ENCODE measurements at places on chromosomes 3 and 15. TPM values are rescaled to one million over a fixed set of nuclear protein-coding genes. Genes with fewer than 3 reads are reported as not detected.

Gene SCN11A
- not detected for total RNA-seq

Gene CSPG5
- total RNA-seq, result 0.08 TPM

Gene CHRNA3
- not detected for total RNA-seq

Gene DUOXA2
- total RNA-seq, result not detected

Gene HACL1
- 24.7 TPM for total RNA-seq

Gene TMEM40
- 30.8 TPM for total RNA-seq

Gene C3orf85
- not detected for total RNA-seq

Gene LTF
- not detected for total RNA-seq

Gene CYP19A1
- not detected for total RNA-seq

Gene CTDSPL2
- total RNA-seq, result 32.0 TPM

Gene TUSC7
- not detected for total RNA-seq

Gene APBA2
- total RNA-seq, result 6.6 TPM

Gene SLC2A2
- not detected for total RNA-seq

Gene MOBP
- total RNA-seq, result not detected

Gene EXD1
- not detected for total RNA-seq

Gene SLC22A13
- total RNA-seq, result not detected

Gene KCNAB1
- total RNA-seq, result not detected

Gene C15orf40
- total RNA-seq, result 25.1 TPM

Gene ITIH1
- not detected for total RNA-seq

All from hair follicular keratinocyte (primary cell).